ENCODE measurements at places on chromosomes 13 and 19.

DNA sequence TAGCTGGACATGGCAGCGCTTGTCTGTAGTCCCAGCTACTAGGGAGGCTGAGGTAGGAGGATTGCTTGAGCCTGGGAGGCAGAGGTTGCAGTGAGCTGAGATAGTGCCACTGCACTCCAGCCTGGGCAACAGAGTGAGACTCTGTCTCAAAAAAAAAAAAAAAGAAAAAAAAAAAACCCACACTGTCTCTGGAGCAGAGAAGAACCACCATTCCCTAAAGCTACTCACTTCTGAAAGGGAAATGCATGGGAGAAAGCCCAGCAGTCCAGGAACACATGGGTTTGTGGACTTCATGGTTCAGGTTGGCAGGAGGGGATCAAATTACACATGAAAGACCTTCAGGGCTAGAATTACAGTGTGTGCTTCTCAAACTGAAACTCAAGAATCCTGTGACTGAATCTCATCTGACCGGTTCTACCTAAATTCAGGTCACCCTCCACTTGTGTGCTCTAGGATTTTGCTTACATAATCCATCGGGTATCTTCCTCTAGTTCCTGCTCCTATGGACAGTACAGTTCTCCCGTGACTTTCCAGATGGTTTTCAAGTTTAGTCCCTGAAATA lies 30.2 kb upstream of the CPB2 start:
- DNase-seq, result no peak

DNA sequence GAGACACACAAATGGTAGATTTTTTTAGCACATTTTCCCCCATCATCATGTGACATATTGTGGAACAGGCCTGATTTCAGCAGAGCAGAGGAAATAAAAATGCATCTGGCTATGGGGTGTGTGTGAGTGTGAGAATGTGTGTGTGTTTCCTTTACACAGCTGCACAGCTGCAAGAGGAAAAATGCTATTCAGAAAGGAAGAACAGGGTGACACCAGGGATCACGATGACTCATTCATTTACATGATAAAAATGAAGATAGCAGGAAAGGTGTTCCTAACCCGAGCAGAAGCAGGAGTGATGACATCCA lies 469.5 kb upstream of the TSHZ3 start:
- no peak for DNase-seq

GRCh38 chr19:1001538-1002166 lies 1.4 kb downstream of the GRIN3B start:
- DNase-seq, result peak; percentile 68

DNA sequence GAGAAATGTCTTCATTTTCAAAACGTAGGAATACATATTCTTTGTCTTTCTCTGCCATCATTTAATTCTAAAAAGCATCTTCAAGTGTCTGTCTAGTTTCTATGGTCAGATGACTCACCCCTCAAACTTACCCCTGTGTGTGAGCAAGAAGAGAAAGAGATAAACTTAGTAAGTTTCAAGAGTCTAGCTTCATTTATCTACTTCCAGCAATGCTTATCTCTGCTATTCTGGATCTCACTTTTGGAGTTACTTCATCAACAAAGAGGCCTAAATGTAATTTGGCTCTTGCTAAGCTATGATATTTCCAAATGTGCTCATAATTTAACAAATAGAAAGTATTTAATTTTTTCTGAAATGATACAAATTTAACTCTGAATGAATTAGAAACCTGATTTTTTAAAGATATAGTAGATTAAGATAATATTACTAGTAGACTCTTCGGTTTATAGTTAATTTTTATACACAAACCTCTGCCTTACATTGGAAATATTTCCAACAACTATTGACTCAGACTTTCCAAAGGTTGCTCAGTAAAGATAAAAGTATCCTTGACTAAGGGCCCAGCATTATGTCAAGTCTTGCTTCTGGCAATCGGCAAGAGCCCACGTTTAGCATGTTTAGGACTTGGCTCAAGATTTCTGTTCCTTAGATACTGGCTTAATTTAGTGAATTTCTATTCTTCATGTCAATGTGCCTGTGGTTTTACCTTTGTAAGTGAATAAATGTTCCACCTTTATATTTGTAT lies 1511.0 kb upstream of the SLC10A2 start:
- DNase-seq, result no peak

DNA sequence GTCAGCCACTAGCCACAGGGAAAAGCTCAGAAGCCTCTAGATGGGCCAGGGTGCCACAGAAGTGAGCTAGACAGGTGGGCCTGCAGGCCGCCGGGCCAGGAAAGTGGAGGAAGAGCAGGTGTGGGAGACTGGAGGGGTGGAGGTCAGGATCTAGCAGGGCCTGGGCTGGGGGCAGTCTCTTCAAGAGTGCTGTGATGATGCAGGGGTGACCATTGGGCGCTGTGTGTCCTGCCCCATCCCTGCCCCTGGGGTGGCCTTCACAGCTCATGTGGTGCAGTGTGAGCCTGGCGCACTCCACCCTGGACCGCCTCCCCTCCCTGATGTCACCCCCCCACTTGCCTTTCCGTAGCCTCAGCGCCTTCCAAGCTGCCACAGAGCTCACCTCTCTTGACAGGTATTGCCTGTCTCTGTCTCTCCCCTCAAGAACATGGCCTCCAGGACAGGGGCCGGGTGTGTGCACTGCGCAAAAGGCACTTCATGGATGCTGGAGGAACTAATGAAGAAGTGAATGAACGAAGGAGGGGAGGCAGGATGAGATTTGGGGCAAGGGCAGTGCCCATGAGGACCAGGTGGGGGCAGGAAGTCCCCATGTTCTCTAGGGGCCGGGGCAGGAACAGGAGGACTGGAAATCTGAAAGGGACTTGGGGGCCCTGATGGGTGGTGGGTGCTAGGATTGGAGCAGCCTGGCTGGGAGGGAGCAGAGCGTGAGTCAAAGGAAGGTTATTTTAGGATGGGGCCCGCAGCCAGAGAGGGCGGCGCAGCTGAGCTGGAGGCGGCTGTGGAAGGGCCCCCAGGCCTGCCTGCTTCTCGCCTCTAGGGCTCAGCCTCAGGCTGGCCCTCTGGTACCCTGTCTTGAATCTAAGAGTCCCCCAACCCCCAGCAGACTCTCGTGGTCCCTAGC lies 6.6 kb downstream of the SSBP4 start:
- DNase-seq, result no peak

GRCh38 chr13:82720986-82721385 lies 1161.3 kb downstream of the SLITRK1 start:
- no peak for DNase-seq

GRCh38 chr13:38283346-38283745 lies 66.3 kb upstream of the UFM1 start:
- no peak for DNase-seq

GRCh38 chr13:47661076-47661475 lies 340.0 kb downstream of the SUCLA2 start:
- no peak for DNase-seq

DNA sequence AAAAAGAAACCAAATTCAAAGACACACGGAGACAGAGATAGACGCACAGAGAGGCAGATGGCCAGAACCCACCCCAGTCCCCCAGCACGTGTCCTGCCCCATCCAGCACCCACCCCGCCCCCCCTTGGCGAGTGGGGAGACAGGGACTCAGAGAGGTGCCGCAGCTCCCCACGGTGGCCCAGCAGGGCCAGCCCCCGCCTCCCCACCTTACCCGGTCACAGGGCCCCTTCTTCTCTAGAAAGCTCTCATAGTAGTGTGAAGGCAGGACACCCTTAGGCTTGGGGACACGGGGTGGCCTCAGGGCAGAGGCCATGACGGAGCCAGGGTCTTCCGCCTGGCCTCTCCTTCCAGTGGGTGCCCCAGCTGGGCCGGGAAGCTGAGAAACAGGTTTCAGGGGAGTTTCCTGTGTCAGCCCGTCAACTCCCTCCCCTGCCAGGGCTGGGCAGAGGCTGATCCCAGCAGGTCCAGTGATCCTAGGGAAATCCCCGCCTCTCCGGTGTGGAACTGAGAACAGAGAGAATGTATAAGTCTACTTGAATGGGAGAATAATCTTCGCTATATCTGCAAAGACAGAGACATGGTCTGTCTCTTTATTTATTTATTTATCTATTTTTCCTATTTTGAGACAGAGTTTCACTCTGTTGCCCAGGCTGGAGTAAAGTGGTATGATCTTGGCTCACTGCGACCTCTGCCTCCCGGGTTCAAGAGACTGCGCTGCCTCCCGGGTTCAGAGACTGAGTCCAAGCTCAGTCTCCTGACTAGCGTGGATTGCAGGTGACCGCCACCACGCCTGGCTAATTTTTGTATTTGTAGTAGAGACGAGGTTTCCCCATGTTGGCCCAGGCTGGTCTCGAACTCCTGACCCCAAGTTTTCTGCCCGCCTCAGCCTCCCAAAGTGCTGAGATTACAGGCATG lies at the start of gene STAP2:
Gene STAP2, minus strand, starts transcription at position 387 of the 915 bp plus-strand sequence. Its CDS starts 74 bp downstream, at position 313.
- no peak for DNase-seq

GRCh38 chr13:82867284-82867683 lies 1015.0 kb downstream of the SLITRK1 start:
- DNase-seq, result no peak

DNA sequence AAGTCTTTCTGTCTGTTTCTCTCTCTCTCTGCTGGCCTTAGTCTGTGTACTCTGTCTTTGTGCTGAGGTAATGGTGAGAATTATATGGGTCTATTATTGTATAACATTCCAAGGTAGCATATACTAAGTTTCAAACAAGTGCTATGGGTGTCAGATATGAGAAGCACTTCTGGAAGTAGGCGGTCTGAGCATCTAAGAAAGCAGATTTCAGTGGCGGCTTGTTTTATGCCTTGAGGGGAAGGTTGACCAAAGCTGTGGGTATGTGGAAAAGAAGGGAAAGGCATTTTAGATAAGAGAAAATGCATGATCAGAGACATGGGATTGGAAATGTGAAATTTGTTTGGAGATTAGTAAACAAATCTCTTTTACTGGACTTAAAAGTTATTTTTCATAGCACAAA lies 348.5 kb downstream of the RFC3 start:
- DNase-seq, result no peak

- no peak for DNase-seq
Observed at GRCh38 chr13:112052213-112052612, 14.7 kb upstream of the SOX1 start.

DNA sequence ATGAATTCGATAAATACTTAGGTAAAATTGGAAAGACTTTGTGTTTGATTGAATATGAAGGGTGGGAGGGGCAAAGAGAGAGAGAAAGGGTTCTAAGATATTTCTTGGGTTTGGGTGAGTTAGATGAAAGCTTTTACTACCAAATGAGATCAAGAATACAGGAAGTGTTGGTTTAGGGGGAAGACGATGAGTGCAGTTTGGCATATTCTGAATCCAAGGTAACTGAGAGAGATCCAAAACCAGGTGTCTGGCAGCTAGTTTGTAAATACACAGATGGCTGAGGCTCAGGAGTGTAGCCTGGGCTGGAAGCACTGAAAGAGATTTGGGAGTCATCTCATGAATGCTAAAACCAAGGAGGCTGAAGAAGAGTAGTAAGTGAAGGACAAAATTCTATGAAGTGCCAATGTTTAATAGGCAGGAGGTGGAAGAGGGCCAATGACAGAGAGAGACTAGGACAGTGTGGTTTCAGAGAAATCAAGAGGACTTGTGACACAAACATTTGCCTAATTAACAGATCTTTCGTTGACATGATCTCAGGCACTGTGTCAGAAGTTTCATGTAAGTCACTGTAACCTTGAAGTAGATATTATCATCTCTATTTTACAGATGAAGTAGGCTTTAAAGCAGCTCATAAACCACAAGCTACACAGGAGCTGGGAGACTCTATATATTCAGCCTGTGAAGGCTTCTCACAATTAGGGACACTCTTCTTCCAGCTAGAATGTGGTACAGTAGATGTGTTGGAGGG lies 70.2 kb upstream of the ZDHHC20 start:
- no peak for DNase-seq

DNA sequence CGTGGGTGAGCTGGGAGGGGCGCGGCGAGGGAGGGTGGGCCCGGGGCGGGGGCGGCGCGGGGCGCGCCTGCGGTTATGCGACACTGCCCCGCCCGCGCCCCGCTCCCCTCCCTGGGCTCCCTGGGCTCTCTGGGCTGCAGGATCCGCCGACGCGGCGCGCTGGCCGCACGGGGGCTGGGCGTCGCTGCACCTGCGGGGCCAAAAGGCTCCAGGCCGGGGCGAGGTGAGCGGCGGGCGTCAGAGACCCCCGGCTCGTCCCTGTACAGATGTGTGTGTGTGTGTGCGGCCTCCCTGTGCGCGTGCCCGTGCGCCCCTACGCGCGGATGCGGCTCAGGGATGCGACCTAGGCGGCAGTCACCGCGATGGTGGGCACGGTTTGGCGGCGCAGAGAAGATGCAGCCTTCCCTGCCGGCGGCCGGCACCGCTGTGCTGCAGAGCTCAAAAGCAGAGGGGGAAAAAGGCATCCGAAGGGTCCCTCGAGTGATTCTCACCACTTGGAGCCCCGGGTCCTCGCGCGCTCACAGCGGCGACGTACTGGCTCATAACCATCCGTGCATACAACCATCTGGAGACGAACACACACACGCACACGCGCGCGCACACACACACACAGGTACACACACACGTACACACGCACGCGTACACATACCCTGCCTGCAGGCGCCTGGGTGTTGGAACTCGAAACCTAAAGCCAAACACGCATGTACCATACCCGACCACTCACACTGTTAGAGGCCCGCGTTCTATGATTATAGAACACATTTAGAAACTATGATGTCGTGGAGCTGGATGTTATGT lies 709 bp downstream of the ATP8A2 start:
- DNase-seq, result no peak

- DNase-seq, result no peak
Observed at GRCh38 chr19:27844261-27844660, 1368.7 kb downstream of the UQCRFS1 start.

GRCh38 chr13:49833402-49833801 lies 40.9 kb upstream of the KPNA3 start:
- no peak for DNase-seq

GRCh38 chr13:73063166-73063565 lies 4.4 kb downstream of the KLF5 start:
- no peak for DNase-seq

GRCh38 chr19:55353803-55354697 lies 469 bp downstream of the COX6B2 start:
- DNase-seq, result peak; percentile 45

DNA sequence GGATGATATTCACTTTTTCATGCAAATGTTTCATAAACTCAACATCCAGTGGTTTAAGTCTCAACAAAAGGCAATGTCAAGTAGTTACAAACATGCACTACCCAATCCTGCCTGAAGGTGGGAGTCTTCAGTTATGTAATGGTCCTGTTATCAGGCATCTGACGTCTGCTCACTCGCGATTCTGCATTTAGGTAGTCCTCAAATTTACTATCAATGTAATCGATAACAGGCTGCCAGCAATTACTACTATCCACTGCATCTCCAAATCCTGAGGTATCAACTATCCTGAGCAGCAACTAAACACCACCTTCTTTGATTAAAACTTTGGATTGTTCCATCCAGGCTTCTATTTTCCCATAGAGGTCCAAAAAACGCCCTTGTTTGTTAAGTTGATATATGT lies 51.2 kb downstream of the NLRP12 start:
- DNase-seq, result peak; percentile 38
